ENCODE measurements at places on chromosomes 3 and 15.

DNA sequence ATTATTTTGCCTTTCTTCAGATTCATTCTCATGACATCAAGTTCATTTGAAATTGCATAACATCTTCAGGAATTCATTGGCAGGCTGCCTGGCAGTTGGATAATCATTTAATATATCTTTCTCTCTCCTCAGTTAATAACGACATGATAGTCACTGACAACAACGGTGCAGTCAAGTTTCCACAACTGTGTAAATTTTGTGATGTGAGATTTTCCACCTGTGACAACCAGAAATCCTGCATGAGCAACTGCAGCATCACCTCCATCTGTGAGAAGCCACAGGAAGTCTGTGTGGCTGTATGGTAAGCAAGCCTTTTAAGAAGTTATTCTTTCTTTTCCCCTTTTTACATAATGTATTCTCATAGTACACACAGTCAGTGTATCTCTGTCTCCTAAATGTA, 38.2 kb downstream of the TGFBR2 start:
- no peak for DNase-seq

DNA sequence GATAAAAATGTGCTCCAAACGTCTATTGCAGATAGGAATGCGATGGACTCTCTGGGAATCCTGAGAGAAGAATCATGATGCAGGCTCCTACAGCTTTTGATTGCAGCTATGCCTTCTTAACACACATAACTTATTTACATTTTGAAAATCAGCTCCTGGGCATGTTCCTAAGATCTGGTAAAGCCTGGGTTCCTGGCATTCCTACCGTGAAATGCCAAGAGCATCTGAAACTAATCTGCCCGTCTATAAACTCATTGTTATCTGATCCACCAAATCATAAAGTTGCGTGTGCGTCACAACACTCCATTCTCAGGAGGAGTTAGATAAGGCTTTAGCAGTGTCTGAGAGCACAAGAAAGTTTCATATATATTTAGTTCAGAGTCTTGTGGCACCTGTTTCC, 79.0 kb upstream of the VGLL3 start:
- no peak for DNase-seq

- DNase-seq, result no peak
Observed at GRCh38 chr15:91561371-91562100, 292.0 kb upstream of the SLCO3A1 start.

GRCh38 chr3:7204848-7205156, 343.9 kb downstream of the GRM7 start:
- DNase-seq, result no peak

DNA sequence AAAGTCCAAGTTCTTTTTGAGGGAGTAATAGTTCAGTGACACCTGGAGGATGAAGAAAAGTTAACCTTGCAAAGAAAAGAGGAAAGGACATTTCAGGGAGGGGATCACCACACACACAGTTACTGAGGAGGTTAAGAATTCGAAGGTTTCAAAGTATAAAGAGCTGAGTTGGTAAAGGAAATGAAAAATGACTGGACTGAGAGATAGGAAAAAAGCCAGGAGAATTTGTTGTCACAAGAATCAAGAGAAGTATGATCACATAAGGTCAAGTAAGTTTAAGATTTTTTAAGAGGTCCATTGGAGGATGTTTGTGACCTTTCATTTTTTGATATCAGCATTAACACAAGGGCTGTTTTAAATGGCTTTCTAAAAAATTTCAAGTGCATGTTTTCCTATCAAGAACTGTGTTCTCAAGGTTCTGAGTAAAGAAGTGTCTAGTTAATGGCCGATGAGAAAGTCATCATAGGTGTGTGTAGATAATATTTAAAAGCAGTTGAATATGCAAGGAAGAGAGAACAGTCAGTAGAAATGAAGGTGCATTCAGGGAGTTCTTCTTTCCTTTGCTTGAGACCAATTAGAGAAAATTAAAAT, 189.2 kb upstream of the RBMS3 start:
- no peak for DNase-seq

GRCh38 chr3:66450390-66451022, 50.3 kb downstream of the LRIG1 start:
- no peak for DNase-seq

DNA sequence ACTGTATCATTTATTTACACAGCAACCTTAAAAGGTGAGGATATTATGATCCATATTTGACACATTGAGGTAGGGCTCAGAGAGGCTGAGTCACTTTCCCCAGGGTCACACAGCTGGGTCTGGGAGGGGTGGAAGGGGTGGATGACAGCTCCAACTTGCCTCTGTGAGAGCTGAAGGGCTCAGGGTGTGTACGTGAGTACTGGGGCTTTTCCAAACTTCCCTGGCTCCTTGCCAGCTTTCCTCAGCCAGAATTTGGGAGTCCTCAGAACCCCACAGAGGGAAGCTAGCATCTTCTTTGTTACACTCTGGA, 58.3 kb upstream of the SLC6A11 start:
- DNase-seq, result no peak

- no peak for DNase-seq
Observed at GRCh38 chr3:81998139-81998755, 236.8 kb upstream of the GBE1 start.
